ENCODE measurements at places on chromosomes 16 and 17.

GRCh38 chr17:59494757-59495368 is 70.5 kb upstream of the DHX40 start:
- no peak for DNase-seq

GRCh38 chr16:9134739-9135138 is 43.3 kb downstream of the HAPSTR1 start:
- no peak for DNase-seq

DNA sequence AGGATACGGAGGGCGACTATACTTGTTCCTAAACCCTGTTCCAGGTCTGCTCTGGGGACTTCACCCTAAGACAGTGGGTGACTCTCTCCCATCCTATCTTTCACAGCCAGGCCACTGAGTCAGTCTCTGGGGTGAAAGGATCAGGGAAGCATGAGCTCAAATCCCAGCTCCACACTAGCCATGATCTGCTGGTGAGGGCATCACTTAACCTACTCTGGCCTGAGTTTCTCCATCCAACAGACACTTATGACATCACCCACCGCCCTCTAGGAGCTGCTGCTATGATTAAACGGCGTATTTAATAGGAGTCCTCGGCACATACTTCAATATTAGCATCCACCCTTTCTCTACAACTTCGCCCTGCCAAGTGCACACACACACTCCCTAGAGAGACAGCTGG is 10.1 kb downstream of the GAST start:
- no peak for DNase-seq

- DNase-seq, result no peak
Observed at GRCh38 chr16:2005646-2006045, 4.0 kb downstream of the ZNF598 start.

DNA sequence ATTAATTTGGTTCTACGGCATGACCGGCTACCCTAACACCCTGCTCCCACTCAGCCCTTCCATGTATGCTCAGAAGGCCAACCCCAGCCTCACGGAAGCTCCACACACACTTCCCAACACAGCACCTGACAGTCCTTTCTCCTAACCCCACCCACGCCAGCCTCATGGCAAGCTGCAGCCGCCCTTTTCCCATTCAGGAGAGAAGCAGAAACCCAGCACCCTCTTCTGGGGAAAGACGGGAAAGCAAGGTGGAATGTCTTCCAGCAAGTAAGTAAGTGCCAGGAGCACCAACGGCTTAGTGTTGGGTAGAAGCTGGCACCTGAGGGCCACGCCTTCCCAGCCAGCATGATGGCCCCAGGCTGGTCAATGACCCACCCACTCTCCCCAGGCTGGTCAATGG is 32.1 kb downstream of the ABR start:
- DNase-seq, result no peak

DNA sequence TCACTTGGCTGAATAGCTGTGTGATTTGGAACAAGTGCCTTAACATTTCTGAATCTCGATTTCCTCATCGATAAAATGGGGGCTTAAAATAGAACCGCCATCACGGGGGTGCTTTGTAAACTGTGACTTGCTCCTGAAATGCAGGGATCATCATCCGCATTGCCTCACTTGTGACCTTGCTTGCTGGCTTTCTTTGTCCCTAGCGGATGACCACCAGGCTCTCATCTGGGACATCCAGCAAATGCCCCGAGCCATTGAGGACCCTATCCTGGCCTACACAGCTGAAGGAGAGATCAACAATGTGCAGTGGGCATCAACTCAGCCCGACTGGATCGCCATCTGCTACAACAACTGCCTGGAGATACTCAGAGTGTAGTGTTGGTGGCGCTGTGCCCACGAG is 11.9 kb upstream of the TACO1 start:
- DNase-seq, result no peak

- DNase-seq, result no peak
Observed at GRCh38 chr17:68581863-68582645, 19.1 kb downstream of the FAM20A start.

DNA sequence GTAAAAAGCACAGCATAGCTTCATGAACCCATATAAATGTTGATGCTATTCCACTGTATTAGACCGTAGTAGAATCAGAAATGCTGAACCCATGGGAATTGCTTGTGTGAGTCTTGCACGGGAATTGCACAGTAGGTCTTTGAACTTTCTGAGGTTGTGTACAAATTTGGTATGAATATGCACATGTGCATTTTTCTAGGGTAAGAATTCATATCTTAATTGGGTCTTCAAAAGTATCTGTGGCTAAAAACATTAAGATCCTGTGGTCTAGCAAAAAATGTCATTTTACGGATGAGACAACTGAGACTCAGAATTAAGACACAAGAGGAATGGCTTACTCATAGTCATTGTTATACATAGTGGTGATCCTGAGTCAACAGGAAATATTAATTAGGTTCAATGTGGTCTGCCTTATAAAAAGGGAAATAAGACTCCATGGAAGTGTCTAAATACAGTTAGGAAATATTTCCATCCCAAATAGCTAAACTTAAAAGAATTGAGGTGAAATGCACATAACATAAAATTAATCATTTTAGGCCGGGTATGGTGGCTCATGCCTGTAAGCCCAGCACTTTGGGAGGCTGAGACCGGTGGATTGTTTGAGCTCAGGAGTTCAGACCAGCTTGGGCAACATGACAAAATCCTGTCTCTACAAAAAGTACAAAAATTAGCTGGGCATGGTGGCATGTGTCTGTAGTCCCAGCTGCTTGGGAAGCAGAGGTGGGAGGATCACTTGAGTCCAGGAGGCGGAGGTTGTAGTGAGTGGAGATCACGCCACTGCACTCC is 22.8 kb downstream of the TAOK1 start:
- DNase-seq, result no peak

DNA sequence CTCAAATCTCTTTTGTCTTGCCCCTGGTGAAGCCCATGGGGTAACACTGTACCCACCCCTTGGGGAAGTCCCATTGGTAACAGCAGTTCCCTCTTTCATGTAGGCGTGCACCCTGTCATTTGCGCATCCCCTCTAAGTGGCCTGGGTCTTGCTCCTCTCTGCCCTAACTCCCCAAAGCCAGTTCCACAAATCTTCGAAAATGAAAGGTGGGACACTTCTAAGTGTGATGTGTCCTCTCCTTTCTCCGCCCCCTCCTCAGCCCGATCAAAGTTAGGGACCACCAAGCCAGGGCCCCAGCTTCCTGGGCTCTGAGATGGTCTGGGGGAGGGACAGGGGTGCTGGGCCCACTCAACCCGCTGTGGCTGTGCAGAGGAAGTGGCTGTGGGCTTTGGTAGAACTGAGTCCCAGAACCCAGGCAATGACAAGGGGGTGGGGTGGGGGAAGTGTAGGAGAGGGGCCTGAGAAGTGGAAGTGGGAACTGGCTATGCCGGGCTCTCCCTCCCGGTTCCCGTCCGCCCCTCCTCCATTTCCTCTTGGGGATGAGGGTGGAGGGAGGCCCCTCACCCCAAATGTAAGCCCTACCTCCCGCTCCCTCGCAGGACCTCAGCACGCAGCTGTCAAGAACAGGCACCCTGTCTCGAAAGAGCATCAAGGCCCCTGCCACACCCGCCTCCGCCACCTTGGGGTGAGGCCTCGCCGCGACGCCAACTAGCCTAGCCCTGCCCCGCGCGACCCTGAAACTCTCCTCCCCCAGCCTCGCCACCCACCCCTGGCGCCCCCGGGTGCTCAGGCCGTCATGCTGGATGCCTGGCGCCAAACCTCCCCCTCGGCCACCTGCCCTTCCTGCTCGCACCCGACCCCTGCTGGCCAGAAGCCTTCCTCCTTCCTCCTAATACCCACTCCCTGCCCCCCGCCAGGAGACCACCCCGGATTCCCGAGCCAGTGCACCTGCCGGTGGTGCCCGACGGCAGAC is 8.7 kb downstream of the ABI3 start:
- no peak for DNase-seq

GRCh38 chr17:39598047-39598481 is 9.7 kb downstream of the NEUROD2 start:
- DNase-seq, result no peak

GRCh38 chr16:84107921-84108320 is 8.8 kb downstream of the MBTPS1 start:
- no peak for DNase-seq

DNA sequence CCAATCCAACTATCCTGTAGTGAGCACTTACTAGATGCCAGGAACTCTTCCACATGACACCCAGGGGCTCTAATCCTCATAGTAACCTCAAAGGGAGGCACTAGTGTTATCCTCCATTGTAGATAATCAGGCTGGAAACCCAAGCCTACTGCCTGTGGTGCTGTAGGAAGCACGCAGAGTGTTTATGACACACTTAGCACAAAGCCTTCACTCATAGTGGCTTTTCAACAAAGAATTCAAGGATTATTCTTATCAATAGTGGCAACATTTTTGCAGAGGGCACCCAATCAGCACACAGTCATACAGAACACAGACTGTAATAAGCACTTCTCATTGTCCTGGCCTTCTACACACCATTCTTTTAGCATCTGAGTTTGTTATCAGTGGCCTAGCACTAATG is 18.5 kb upstream of the SOX9 start:
- no peak for DNase-seq

GRCh38 chr17:8698162-8698971 is 46.3 kb downstream of the CCDC42 start:
- peak; percentile 45 for DNase-seq

- DNase-seq, result no peak
Observed at GRCh38 chr16:55836158-55836611, 3.3 kb upstream of the CES1 start.

- no peak for DNase-seq
Observed at GRCh38 chr17:65503557-65503956, 57.9 kb downstream of the AXIN2 start.

GRCh38 chr17:49290690-49291359 is 60.2 kb upstream of the PHOSPHO1 start:
- DNase-seq, result no peak

GRCh38 chr17:61494325-61495160 is 42.3 kb downstream of the TBX4 start:
- DNase-seq, result no peak

DNA sequence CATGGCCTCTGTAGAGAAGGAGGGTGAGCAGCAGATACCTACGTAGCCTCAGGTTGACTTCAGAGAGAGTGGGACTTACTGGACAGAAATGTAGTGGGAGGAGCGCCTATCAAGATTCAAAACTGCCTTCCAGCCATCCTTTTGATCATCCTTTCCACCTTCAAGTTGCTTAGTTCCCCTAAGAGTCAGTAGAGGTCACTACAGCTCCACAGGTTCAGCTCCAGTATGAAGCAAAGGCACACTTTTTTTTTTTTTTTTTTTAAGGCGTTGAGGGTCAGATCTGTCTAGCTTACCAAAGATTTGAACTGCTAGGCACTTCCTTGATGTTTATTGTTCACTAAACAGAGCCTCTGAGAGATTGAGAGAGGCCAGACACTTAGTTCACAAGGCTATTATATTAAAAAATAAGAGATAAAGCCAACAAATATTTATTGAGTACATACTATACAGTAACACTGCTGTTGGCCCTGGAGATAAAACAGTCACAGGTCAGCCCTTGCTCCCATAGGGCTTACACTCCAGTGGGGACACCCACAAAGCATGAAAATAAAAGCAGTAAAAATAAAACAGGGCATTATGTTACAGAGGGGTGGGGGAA is 3.1 kb downstream of the RNF227 start:
- DNase-seq, result no peak

DNA sequence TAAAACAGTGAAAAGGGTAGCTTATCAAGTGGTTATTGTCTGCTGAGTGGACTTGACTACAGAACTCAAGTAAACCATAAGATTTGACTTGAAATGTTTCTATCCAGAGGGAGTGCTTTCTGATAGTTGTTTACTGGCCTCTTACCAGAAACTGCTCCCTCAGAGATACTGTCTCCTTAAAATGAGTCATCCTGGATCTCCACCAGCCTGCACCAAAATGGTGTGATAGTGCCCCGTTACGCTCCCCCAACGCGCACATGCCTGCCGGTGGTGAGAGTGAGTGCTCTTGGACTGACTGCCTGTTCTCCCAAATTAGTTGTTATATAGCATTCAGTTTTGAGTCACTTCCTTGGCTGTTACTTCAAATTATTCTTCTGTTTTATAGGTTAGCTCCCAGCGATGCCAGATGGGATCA is 22.9 kb downstream of the PRCD start:
- peak; percentile 45 for DNase-seq

- no peak for DNase-seq
Observed at GRCh38 chr17:69643686-69644085, 229.2 kb downstream of the MAP2K6 start.

DNA sequence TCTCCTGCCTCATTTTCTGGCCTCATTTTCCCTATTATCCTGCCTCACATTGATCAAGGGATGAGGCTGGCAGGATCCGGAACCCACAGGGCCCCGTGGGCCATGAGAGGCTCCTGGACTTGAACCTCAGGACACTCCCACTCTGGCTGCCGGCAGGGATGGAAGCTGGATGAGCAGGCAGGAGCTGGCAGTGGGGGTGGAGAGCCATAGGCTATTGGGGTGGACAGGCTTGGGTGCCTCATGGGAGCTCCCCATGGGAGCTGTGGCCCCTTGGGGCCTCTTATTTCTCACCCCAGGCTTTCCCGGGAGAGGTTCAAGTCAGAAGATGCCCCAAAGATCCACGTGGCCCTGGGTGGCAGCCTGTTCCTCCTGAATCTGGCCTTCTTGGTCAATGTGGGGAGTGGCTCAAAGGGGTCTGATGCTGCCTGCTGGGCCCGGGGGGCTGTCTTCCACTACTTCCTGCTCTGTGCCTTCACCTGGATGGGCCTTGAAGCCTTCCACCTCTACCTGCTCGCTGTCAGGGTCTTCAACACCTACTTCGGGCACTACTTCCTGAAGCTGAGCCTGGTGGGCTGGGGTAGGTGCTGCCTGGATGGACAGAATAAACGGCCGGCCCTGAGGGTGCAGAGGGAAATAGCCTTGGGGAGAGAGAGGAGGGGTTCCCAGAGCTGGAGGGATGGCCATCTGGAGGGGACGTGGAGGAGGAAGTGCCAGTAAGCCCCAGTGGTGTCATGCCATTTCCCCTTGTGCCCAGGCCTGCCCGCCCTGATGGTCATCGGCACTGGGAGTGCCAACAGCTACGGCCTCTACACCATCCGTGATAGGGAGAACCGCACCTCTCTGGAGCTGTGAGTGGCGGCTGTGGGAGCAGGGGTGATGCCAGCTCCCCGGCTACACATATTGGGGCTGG is 10.7 kb upstream of the DRC7 start:
- no peak for DNase-seq

GRCh38 chr16:2857451-2858244 is at the start of gene PRSS22:
PRSS22 (minus strand) TSS chr16:2858170; CDS start chr16:2858104, 66 bp downstream.
- no peak for DNase-seq

- DNase-seq, result no peak
Observed at GRCh38 chr17:7174603-7175326, 4.4 kb downstream of the ASGR1 start.

- no peak for DNase-seq
Observed at GRCh38 chr16:3513892-3514583, 13.2 kb downstream of the CLUAP1 start.

DNA sequence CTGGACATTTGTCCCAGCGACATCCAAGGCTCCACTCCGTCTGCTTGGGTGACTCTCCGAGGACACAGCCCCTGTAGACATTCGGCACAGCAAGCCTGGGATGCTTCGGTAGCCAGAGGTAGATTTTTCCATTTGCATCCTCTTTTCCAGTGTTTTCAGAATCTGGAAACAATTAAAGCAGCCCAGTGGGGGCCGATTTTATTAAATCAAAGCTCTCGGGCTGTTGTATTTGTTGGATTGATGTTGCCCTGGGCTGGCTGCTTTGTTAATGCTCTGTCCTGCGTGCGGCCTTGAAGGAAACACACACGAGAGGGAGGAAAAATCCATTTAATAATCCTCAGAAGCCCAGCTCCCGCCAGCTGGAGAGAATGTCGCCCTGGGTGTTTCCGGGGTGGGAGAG is 158.1 kb upstream of the CIBAR2 start:
- no peak for DNase-seq

All from omental fat pad (tissue), 4 donors.